ENCODE measurements at places on chromosomes 5 and 9.

DNA sequence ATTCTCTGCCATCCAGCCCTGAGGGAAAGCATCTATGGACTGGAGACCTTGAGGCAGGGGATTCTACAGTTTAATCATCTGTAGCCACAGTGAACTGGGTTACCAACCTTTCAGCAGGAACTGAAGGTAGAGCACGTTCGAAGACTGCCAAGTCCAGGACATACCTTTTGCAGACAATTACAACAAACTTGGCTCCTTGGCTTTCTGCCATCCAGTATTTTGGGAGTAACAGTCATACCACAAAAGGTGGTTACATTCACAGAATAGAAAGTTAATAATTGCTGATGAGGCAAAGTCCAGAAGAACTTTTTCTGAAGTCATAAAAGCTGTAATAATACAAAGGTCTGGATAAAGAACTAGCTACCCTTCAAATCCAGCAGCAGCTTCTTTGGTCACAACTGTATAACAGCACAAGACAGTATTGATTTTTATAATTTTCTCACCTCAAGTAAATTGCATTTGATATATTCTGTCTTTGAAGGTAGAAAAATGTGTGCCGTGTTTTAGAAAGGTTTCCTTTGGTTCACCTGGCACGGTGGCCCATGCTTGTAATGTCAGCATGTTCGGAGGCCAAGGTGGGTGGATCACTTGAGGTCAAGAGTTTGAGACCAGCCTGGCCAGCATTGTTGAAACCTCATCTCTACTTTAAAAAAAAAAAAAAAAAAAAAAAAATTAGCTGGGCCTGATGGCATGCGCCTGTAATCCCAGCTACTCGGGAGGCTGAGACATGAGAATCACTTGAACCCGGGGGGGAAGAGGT lies 236.6 kb downstream of the NR3C1 start:
- no peak for DNase-seq

GRCh38 chr5:94009161-94009560 lies 267.8 kb upstream of the POU5F2 start:
- DNase-seq: no peak

- DNase-seq: no peak
Observed at GRCh38 chr5:166772770-166773169, 1518.7 kb upstream of the WWC1 start.

GRCh38 chr5:176676361-176676824 lies 29.1 kb downstream of the TSPAN17 start:
- DNase-seq: no peak

DNA sequence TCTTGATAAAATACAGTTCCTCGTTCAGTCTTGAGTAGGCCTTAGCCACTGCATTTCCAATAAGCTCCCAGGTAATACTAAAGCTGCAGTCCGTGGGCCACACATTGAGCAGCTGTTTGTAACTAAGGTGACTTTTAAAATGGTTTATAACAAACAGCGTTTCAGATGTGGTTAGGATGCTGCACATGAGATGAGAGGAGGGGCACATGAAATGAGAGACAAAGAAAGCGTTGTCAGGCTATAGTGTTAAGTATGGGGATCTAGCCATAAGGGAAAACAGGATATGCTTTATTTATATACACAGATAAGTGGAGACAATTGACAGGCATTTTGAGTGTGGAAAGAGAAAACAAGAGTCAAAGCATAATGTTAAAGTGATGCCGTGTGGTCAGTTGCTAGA lies 89.9 kb downstream of the PAM start:
- DNase-seq: no peak

DNA sequence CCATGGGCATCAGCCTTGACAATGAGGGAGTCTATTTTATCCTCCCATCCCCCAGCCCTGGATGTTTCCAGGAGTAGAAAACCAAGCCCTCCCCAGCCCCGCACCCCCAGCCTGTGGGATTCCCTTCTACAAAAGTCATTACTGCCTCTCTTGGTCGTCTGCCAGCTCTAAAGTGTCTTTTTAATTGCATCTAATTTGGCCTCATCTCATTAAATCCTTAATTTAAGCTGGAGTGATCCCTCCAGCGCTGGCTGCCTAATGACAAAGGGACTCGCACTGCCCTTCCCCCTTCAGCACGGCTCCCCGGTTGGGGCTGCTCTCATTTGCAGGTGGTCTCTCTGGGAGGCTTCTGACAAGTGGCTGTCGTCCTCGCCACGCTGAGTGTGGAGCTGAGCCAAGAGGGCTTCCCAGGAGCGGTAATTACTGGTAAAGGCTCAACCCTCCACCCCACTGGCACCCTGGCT lies 107.9 kb upstream of the ALDH1B1 start:
- DNase-seq: no peak

DNA sequence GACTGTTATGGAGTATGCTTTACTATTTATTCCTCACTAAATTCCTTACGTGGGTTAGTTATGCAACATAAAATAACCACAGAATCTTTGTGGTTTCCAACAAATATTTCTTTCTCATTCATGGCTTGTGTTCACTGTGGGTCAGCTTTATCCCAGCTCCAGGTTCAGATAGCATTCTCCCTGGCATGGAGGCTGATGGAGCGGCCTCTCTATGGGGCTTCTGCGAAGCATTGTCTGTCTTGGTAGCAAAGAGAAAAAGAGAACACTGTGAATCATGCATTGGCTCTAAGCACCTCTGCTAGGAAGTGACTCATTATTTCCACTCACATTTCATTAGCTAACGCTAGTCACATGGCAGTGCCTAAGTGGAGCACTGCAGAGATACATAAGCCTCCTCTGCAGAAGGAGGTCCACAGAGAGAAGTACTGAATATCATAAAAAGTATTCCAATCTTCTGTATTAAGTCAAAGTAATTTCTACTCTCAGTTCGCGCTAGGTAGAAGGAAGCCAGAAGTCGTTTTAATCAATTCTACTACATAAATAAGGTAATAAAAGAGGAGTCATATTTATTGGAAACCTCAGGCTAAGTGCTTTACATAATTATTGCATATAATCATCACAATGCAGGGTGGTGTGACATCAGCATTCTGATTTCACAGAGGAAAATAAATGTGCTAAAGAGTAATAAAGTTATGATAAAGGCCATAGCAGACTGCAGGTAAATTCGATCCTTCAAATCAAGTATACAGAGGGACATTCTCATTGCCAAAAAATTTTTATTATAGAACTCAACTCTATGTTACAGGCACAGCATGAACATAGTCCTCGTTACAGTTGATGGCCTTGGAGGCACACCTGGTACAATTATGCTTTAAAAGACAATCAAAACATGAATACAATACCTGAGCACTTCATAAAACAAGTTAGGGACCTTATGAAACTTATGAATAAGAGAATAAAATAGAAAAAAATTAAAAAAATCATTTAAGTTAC lies 531.1 kb downstream of the CETN3 start:
- no peak for DNase-seq

DNA sequence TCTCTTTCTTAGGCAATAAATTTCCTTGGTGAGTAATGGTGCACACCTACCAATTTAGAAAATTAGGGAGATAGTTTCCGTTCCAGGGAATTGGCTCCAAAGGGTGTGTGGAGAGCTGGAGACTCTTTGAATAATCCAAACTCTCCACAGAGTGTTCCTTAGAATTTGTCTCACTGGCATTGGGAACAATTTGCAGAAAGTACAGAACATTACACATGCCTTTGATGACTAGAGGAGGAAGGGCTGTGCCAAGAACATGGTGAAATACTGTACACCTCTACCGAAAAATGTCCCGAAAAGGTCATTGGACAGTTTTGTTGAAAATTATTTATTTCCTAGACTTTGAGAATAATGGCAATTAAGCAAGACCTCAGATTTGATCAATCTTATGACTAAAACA lies 214.2 kb upstream of the MPDZ start:
- DNase-seq: no peak

DNA sequence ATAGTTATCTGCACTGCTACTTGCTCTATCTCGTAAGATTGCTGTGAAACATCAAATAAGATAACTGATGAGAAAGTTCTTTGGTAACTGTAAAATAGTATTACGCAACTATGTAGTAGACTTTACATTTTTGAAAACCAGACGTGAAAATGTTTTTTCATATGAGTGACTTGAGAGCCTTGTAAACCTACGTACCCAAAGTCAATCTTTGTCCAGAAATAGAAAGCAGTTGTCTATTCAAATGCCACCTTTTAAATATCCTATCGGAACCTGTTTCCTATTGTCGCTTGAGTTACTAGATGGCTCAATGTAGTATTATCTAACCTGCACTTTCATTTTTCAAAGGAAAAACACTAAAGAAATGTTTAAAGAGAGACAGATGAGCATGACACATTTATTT lies 1.6 kb downstream of the FNIP1 start:
- DNase-seq: no peak

- no peak for DNase-seq
Observed at GRCh38 chr9:37062336-37062735, 28.3 kb upstream of the PAX5 start.

GRCh38 chr9:81373294-81373693 lies 316.1 kb downstream of the TLE1 start:
- DNase-seq: no peak

DNA sequence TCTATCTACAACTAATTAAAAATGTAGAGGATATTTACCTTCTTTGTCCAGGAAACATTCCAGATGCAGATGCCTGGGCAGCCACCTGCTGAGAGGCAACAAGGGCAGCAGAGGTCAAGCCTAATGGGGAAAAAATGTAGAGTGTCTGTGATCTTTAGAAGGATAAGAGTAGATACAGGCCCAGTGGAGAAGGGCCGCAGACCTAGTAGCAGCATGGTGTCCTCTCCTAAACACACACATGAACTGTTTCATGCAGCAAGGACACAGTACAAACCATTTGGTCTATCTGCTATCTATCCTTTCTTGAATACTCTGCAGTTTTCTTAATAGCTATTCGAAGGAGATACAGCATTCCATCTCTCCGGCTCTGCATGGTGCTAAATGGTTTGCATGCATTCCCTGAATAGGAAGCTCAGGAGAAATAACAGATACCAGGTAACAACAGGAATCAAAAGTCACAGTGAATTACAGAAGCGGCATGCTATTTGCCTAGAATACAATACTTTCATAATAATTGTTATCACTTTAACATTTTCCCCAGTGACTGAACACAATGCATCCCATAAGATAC lies 107.3 kb downstream of the ZNF608 start:
- DNase-seq: no peak

- no peak for DNase-seq
Observed at GRCh38 chr5:107460789-107461188, 209.9 kb downstream of the EFNA5 start.

GRCh38 chr9:132538071-132538470 lies 44.3 kb upstream of the BARHL1 start:
- no peak for DNase-seq

DNA sequence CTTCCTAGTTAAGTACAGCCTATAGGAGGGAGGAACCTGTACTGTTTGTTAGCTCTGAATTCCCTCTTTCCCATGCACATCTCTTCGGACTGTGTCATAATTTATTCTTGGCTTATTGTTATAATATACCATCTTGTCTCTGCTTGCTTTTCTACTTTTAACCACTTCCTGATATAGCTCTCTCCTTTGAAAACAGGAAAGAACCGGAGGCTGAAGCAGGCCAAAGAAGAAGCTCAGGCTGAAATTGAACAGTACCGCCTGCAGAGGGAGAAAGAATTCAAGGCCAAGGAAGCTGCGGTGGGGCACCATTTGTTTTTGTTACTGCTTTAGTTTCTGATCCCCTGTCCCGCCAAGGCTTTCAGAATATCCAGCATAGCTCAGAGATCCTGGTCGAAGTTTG lies 4.8 kb downstream of the ATP6V1G1 start:
- DNase-seq: no peak

- DNase-seq: no peak
Observed at GRCh38 chr9:88339317-88339716, 48.9 kb upstream of the SPIN1 start.
